ENCODE measurements at places on chromosomes 16 and 17.

DNA sequence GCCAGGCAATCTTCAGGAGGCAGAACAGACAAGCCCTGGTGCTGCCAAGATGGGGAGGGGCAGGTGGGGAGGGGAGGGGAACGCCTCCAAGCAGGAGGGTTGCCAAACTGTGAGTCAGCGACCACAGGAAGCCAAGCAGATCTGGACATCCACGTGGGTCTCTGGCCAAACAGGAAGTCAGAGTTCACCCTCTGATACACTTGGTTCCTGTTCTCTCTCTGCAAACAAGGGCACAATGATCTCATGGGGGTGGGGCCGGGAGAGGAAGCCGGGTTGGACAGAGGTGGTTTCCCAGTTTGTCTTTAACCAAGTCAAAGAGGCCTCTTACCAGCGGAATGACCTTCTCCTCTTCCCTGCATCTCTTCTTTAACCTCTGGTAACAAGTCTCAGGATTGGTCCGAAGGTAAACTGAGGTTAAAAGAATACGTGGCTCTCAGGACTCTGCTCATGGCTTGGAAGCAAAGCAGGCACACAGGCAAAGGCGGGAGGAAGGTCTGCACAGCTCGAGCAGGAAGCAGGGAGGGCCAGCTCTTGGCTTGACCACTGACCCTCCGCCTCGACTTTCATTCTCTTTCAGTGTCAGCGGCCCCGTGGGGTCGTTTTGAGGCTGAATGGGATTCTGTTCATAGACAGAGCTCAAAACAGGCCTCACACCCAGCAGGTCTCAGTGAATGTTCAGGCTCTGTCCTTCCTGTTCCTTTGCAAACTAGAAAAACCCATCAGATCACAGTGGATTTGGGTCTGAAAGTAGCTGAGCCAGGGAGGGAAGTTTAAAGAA lies 32.9 kb downstream of the TK2 start:
- DNase-seq, result peak; percentile 66

DNA sequence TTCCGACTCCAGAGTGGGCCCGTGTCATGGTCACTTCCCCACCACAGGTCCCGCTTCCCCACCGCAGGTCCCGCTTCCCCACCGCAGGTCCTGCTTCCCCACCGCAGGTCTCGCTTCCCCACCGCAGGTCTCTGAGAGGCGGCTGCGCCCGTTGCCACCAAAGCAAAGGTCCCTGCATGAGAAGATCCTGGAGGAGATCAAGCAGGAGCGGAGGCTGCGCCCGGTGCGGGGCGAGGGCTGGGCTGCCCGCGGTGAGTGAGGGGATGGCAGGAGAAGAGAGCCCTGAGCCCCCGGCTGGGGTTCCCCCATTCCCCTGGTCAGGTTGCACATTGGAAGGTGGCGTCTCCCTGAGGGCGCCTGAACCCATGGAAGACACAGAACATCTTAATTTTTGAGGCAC lies 17.4 kb upstream of the TCF25 start:
- no peak for DNase-seq

DNA sequence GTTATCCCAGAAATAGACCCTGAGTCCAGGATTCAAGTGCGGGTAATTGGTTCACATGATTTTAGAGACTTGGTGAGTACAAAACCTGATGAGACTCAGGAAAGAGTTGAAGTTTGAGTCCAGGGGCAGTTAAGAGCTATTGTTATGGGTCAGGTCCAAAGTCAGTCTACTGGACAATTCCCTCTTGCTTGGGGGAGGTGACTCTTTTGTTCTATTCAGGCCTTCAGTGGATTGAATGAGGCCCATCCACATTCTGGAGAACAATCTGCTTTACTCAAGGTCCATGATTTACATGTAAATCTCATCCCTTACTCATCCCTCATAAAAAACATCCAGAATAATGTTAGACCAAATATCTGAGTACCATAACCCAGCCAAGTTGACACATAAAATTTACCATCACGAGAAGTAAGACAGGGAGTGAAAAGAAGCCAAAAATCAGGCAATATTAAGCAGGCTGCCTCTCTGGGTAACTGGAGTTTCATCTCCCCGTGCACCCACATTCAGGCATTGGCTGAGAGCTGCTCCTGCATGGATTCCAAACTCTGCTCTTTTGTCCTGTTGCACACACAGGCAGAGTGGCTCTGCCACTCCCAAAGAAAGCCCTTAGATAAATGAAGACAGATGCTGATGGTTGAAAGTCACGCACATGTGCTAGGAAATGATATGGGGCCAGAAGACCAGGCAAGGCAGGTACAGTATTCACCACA lies 156.0 kb upstream of the SALL1 start:
- no peak for DNase-seq

DNA sequence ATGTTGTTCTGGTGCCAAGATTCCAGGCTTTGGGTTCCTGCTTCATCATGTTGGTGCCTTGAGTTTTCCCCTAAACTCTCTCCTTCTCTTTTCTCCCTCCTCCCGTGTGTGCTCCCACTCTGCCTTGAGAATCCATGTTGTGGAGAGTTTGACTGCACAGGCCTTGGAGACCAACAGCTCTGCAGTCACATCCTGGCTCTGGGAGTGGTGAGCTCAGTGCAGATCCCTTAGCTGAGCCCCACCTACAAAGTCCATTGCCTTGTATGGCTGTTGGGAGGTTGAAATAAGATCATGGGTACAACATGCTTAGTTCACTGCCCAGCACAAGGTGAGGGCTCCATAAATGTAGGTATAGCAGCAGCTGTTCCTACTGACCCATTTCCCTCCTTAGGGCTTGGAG lies 85.9 kb downstream of the IRX3 start:
- DNase-seq, result no peak

DNA sequence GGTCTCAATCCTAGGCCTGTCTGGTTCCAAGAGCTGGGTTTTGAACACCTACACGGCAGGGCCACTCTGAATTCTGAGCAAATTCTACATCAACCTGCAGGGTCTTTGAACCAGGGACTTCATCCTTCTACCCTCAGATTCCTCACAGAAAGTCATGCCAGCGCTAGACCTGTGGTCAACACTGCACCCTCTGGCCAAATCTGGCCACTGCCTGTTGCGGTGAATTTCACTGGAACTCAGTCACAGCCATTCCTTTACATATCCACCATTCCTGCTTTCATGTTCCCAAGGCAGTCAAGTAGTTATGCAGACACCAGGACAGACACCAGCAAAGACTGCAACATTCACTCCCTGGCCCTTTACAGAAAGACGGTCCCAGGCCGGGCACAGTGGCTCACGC lies 144.6 kb downstream of the C16orf95 start:
- no peak for DNase-seq

- DNase-seq, result no peak
Measured at GRCh38 chr17:170130-170670, 11.2 kb downstream of the DOC2B start.

DNA sequence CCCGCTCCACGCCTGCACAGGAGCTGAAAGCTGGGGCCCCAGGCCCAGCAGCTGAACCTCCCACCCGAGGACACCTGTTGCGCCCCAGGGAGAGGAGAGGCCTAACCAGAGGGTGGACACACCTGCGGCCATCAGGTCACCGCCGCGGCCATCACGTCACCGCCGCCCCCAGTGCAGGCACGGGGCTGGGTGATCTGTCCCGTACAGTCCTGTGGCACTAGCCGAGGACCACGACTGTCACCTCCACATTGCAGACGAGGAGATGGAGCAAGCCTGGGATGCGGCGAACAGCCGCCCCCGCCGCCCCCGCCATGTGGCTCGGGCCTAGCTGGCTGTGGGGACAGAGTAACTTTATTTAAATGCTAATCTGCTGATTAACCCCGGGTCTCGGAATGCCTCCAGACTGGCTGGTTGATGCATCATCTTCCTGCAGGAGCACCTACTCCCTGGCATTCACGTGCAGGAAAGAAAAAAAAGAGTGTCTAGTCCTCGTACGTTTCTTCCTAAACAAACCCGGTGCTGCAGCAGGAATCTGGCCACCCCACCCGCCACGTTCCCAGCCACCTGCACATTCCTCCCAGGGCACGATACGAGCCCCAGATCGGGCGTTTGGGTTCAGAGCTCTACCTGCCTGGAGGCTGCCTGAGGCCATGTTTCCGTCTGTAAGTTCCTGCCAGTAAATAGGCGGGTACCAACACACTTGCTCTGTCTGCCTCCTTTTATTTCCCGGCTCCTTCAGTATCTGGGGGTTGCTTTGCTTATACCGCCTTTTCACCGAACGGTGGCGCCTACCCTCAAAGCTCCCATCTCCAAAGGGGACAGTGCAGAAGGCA lies 29.9 kb downstream of the PIEZO1 start:
- DNase-seq, result no peak

DNA sequence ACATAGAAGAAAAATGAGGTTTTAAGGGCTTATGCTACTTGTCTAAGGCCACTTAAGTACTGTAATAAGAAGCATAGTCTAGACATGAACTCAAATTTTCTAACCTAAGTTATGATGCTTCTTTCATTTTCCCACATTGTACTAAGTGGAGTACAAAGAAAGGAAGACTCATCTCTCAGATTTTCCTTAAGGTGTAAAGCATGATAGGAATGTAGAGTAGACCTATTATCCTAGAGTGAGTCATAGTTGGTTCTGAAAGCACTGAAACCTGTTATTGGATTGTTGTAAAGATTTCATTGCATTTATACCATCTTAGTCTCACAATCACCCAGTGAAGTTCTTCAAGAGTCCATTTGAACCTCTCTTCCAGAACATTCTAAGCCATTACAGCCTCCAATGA lies 343.8 kb downstream of the TOX3 start:
- DNase-seq, result no peak

- DNase-seq, result no peak
Measured at GRCh38 chr16:1045310-1045992, 27.1 kb upstream of the SSTR5 start.

DNA sequence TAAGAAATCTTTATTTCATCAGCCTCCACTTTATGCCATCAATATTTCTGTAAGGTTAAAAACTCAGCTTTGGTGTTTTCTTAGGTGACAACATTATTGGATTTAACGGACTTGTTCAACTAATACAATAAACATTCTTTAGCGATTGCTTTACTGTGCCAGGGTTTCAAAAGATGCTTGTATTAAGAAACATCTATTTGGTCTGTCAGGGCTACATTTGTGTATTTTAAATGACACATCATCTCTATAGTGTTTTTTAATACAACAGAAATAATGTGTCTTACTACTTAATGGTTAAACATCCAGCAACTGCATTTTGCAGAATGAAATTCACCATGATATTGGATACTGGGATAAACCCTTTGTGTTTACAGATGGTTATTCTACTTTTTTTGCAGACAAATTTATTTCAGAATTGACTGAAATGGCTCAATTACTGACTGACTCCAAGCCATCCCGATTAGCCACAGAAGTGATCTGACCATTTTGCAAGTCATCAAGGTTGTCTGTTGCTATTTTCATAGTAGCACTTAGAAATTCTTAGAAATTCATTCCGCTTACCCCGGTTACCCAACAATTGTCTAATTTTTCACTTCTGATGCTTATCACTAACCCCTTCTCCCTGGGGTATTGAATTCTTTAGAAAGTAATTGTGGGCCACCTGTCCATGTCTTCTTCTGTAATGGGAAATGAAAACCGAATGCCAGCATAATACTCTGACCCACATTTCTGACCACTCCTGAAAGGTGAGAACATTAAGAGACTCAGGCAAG lies 63.7 kb downstream of the HS3ST3A1 start:
- DNase-seq, result no peak

GRCh38 chr16:56771558-56772279 lies 41.8 kb downstream of the NUP93 start:
- DNase-seq, result no peak

- no peak for DNase-seq
Measured at GRCh38 chr16:62907562-62907961, 871.3 kb upstream of the CDH8 start.

GRCh38 chr16:9316008-9316407 lies 224.6 kb downstream of the HAPSTR1 start:
- DNase-seq, result no peak

- DNase-seq, result no peak
Measured at GRCh38 chr17:72407336-72407909, 286.6 kb downstream of the SOX9 start.

- no peak for DNase-seq
Measured at GRCh38 chr17:45740553-45741330, 43.4 kb upstream of the CRHR1 start.

DNA sequence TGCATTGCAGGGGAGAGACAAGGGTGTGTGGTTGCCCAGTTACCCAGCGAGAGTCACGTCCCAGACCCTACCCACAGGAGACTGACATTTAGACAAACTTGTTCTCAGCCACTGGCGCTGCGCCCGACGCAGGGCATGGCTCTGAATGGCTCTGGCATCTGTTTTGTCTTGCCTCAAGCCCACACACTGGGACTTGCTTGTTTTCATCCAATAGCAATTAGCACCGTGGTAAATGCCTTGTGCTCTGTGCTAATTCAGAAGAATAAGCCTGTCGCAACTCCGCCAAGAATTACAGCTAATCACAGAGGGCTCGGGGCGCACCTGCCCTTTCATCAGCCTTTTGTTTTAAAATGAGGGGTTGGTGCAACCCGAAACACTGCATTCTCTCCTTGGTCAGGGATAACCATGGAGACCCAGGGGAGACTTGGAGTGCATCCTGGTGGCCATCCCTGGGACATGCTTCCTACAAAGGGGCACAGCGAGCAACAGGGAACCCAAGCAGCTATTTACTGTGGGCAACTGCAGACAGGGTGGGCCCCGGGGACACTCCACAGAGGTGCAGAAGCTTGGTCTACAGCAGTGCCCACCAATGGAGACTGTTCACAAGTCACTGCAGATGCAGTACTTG lies 220.6 kb upstream of the ZFHX3 start:
- DNase-seq, result no peak

- DNase-seq, result no peak
Measured at GRCh38 chr17:82244413-82245133, 15.7 kb downstream of the SLC16A3 start.

DNA sequence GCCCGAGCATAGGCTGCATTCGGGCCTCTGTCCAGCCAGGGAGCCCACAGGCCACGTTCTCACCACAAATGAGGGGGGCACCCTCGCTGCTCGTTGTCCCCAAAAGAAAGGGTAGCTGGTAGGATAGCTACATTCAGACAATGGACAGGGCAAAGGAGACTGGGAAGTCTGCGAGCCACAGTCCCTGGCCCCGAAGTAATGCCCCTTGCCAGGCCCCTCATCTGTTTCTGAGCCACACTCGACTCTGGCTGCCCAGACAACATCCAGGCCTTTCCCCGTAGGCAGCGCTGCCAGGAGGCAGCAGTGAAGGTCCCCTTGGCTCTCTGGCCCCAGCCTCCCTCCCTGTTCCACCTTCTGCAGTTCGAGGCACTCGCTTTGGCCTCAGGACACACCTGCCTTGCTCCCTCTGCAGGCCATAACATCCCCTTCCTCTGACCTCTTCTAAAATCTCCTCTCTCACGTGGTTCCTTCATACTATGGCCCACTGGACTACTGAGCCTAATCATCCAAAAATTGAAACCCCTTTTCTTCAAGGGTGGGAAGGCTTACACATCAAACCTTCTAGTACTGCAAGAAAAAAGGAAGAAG lies 12.2 kb downstream of the AIPL1 start:
- DNase-seq, result no peak

All from stimulated activated CD8-positive, alpha-beta memory T cell treated with anti-CD3 and anti-CD28 coated beads, Interleukin-12 subunit alpha, Interleukin-12 subunit beta, amount 100 ng/mL, for 4 hours (primary cell).